Activated naive CD4-positive, alpha-beta T cell (primary cell): ENCODE measurements at places on chromosomes 5 and 9.

GRCh38 chr9:98929071-98929470 is 14.6 kb upstream of the COL15A1 start:
- no peak for DNase-seq

DNA sequence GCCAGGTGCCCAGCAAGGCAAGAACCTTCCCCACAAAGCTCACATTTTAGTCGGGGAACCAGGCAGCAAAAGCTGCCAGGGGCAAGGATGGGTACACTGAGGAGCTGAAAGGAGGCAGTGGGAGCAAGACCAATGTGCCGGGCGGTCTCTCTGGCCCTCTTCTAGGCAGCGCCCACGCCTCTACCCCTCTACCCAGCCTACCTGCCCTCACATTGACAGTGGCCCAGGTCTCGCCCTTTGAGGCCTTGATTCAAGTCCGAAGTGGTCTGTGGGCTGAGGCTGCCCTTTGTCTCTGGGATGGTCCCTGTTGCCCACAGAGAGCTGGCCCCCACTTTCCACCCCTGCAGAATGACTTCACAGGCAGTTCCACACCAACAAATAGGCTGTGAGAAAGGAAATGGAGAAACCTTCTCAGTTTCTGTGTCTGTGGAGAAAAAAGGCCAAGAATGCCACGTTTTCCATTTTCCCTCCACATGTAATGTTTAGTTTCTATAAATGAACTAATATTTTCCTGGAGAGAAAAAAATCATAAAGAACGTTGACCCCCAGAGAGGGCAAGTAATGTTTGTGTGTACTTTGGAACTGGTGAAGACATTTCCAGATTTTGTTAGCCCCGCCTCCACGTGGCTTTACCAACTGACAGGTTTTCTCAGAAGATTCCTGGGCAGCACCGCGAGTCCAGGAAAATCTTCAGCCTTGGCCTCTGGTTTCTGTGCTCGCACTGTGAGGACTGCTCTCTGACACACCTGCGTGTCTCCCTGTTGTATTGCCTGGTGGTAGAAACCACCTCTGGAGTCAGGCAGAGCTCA is 57.4 kb upstream of the ANGPTL2 start:
- no peak for DNase-seq

DNA sequence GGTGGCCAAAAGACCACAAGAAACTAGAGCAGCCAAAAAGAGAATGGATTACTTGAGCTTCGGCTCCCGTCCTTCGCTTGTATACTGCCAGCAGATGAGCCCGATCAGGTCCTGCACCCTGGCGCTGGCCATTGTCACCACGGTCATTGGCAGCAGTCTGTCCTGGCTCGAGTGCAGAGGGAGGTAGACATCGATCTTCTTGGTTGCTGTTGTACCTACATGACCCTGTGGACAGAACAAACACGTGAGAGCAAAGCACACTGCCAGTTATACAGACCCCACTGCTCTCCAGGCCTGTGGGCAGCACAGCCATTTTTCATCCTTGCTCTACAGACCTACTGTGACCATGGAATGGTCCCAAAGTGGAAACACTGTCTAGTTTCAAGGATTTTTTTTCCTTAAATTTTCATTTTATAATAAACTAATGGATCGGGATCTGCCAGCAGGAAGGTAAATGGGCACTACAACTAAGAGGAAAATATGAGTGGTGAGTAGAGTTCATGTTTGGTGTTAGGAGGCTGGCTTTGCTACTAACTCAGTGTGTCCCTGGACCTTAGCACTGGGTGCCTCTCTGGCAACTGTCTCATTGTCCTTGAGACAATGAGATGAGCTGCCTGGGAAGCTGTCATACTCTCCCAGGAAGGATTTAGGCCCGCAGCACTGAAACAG is 121.4 kb downstream of the MAPKAP1 start:
- DNase-seq = no peak

- no peak for DNase-seq
Measured at GRCh38 chr9:20280330-20280729, 342.0 kb downstream of the MLLT3 start.

DNA sequence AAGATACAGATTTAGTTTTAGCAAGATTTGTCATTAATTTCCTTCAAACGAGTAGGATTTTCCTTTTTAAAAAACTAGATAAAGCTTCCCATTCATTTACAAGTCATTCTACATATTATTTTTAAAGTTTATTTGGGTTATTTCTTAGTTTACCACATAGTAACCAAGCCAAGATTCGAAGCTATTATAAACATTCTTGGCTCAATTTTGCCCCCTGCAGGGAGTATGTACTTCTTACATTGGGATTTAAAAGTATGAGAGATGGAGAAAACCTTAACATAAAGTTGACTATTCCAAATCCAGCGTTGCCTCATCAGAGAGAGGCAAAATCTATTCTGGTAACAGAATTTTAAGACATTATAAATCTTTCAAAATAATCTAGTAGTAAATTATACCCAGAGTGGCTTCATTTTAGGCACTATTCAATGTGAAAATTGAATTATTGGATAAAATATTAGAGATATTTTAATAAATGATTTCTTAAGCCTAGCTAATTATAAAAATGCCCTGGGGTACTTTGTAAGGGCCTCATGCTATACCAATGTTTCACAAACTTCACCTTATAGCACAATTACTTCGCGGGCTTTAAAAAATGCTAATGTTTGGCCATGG is 39.1 kb downstream of the FBN2 start:
- DNase-seq = no peak

DNA sequence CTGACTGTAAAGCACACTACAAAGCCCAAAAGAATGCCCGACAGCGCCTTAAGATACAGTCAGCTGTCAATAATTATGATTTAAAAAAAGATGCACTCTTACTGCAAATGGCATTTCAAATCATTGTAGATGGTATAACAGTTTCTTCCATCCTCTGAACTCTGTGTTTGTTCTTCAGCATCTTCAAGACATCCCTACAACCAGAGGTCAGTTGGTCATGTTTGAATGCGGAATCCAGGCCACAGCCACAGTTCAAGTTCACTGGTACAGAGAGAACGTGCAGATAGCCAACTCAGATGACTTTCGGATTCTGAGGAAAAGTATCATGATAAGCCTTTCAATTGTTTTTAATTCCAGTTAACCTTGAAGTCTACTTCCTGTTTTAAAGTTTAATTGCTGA is 8.7 kb upstream of the MYOT start:
- DNase-seq = no peak
